ENCODE measurements at places on chromosomes 12 and 14.

DNA sequence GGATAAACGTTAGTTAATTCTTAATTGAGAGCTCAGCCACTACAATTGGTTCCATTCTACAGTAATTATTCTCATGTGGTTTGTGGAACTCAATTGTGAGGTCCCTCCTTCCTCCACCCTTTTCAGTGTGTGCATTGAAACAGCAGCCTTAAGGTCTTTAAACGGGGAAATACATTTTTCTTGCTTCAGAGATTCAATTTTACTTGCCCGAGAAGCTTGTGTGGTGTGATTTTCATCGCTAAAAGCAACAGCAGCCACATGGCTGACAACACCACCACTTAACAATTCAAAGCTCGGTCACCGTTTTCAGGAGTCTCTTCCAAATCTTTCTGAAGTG is 733 bp upstream of the PPFIBP1 start:
- ATAC-seq: no peak

GRCh38 chr12:7131502-7131866 is 1.3 kb downstream of the CLSTN3 start:
- ATAC-seq: no peak

GRCh38 chr12:104197264-104197663 is 18.3 kb upstream of the TXNRD1 start:
- ATAC-seq: no peak

DNA sequence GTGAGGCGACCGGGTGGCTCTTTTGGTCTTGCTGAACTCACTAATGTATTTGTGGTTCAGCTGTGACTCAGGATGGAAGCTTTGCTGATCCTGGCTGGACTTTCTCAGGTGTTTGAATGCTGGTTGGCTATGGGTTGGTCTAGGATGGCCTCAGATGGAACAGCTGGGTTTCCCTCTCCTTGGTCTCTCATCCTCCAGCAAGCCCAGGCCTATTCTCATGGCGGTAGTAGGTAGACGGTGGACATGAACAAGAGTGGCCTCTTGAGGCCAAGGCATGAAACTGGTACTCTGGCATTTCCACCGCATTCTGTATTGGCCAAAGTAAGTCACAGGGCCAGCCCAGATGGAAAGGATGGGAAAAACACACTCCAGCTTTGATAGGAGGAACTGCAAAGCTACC is 11.8 kb upstream of the POLR3B start:
- ATAC-seq: peak; percentile 67

- ATAC-seq: no peak
Measured at GRCh38 chr12:2501464-2502191, 293.1 kb upstream of the FKBP4 start.

- ATAC-seq: no peak
Measured at GRCh38 chr12:64102339-64102738, 119.8 kb downstream of the KICS2 start.

DNA sequence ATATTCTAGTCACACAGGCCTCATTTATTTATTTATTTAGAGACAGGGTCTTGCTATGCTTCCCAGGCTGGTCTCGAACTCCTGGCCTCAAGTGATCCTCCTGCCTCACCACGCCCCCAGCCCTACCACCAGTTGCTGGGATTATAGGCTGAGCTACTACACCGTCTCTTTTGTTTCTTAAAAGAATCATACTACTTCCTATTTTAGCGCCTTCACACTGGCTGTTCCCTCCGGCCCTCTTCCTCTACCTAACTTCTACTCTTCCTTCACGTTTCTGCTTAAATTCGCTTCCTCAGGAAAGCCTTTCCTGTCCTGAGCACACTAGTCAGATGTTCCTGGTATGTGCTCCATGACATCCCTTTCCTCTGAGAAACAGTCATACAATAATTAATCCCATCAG is 6.4 kb upstream of the MRPL42 start:
- no peak for ATAC-seq

DNA sequence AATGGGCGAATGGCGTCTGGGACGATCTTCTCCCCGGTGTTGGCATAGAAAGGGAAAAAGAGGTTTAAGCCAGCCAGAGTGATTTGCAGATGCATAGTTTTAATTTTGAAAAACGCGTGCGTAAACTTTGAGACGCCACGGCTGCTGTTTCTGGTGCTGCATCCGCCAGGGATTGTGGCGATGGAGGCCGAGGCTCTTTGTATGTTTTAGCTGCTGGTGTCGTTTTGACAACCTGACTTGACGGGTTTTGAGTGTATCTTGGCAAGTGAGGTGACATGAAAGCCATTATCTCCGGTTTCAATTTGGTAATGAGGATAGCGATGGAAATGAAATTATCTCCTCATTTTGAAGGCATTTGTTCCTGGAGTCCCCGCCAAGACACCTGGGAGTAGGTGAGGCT is 1.6 kb downstream of the PTGDR start:
- ATAC-seq: no peak

DNA sequence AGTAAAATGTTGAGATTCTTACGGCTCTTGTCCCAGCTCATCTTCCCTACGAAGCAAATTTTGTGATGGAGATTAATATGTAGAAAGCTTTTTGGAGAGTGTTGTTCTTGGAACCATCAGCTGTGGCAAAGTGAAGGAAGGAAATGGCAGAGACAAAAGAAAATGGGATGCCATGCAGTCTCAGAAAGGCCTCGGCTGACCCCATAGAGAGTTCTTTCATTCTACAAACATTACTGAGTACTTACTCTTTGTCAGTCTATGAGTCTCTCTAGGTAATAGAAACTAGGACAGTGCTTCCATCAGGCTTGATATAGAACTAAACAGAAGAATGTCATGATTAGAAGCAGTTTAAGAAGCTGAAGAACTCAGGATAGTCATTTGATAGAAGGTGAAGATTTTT is 134.1 kb downstream of the PLEKHA5 start:
- no peak for ATAC-seq

DNA sequence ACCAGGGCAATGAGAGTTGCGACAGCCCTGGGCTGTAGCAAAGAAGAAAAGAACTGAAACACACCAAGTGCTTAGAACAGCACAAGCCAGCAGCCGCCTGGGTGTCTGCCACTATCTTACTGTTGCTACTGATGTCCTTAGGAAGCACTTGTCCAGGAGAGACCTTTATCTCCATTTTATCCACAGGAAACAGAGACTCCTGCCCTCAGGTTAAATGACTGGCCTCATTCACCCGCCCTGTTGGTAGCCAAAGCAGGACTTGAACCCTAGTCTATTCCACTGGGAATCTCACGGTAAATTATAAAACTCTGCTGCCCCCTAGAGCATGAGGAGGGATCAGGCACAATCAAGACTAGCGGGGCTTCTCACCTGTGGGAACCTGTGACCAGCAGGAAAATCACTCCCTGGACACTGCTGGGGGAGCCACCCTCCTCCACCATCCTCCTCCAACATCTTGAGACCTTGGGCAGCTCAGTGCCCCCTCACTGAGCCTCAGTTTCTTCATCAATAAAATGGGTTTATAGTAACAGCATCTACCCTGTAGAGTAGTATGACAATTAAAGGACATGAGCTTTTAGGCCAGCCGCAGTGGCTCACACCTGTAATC is 20.5 kb upstream of the TESC start:
- peak; percentile 87 for ATAC-seq

DNA sequence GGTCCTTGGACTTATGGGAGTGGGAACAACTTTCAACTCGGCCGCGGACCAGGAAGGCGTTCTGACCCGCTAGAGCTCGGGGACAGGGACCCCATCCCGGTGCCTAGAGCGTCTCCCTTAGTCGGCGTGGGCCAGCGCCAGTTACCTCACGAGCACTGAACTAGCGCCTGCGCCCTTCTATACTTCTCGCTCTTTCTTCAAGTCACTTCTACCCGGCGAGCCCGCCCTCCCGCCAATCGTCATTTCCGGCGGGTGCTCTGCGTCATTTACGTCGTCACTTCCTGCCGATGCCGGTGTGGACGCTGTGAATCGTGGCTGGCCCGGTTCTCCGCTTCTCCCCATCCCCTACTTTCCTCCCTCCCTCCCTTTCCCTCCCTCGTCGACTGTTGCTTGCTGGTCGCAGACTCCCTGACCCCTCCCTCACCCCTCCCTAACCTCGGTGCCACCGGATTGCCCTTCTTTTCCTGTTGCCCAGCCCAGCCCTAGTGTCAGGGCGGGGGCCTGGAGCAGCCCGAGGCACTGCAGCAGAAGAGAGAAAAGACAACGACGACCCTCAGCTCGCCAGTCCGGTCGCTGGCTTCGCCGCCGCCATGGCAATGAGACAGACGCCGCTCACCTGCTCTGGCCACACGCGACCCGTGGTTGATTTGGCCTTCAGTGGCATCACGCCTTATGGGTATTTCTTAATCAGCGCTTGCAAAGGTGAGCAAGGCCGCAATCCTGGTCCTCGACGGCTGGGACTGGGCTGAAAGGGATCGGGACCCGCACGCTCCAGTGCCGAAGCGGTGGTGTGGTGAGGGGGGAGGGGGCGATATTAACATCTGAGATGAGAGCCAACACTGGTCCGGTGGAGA is at the start of gene STRAP:
Gene STRAP, plus strand, starts transcription at position 270 of the 854 bp plus-strand sequence. Its CDS starts 321 bp downstream, at position 591.
- peak; percentile 96 for ATAC-seq

DNA sequence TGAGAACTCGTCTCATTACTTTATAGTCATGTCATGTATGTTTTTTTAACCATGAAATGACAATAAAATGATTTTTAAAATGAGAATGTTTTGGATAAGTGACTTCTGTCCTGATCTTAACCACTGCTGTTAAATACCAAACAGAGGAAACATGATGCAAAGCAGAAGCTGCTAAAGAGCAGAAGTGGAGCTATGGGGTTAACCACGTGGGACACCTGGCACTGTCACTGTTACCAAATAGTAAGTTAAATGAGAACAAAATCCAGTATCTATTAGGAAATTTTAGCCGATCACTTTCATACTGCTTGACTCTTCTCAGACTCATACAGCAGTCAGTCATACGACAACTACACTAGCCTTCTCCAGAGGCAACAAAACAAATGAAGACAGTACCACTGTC is 82.4 kb downstream of the SCAF11 start:
- no peak for ATAC-seq

GRCh38 chr12:59780605-59781135 is 184.8 kb downstream of the SLC16A7 start:
- peak; percentile 42 for ATAC-seq

- ATAC-seq: no peak
Measured at GRCh38 chr12:103962493-103962892, 3.2 kb upstream of the TDG start.

- no peak for ATAC-seq
Measured at GRCh38 chr14:94593749-94594431, 12.7 kb downstream of the SERPINA5 start.

DNA sequence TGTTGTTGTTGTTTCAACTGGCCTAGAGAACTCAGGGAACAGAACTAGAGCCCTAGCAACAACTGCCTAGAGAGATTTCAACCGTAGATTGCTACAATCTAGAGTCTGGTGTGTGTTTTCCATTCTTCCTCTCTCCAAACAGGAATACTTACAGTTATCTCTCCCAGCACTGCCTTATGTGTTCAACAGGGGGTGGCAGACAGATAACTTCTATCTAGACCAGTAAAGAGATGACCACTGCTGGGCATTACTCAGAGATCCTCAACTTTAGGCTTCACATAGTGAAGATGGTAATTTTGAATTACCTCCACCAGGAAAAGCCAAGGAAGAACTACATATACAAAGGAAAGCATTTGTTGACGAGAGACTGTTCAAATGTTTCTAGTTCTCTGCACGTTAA is 4.8 kb downstream of the TXNDC16 start:
- no peak for ATAC-seq

DNA sequence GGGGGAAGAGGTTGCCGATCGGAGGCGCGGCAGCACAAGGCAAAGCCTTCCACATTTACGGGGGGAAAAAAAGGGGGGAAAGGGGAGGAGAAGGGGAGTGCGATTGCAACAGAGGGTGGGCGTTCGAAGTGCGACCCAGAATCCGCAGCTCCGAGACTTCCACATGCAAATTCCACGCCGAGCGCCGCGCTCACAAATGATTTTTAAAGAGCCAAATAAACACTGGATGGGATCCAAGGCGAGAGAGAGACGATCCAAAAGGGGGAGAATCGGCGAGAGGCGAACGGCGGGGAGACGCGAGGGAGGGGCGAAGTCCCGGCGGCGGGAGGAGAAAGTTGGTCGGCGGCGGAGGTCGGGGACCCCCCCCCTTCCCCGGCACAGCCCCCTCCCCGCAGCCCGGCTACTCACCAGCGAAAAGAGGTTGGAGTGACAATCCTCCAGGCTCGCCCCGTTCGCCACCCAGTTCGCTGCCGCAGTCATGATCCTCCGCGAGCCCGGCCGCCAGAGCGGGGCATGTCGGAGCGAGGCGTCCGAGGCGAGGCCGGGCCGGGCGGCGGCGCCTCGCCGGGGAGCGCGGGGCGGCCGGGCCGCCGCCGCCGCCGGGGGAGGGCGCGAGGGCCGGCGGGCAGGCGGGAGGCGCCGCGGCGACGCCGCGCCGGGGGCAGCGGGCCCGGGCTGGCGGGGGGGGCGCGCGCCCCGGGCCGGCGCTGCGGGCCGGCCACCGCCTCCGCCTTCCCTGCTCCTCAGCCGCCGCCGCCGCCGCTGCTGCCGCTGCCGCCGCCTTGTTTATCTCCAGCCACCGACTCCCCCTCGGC is 634 bp downstream of the MED13L start:
- ATAC-seq: peak; percentile 60

DNA sequence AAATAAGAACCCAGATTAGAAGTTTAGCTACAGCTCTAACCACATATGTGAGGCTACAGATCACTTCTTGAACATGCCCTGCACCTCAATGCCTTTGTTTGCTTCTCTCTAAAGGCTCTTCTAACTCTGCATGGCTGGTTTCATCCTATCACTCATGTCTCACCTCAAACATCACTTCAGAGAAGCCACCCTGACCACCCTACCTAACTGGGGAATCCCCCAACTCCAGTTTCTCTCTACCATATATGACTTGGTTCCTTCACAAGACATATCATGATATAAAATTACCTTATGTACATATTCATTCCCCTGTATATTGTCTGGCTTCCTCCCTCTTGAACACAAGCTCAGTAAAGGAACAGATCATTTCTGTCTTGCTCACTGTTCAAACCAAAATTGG is 250.2 kb upstream of the GRIP1 start:
- no peak for ATAC-seq

GRCh38 chr12:30980955-30981662 is 54.6 kb downstream of the TSPAN11 start:
- no peak for ATAC-seq

- ATAC-seq: peak; percentile 68
Measured at GRCh38 chr12:43758247-43758727, 303 bp downstream of the PUS7L start.

GRCh38 chr12:178829-179109 is 35.2 kb downstream of the SLC6A12 start:
- no peak for ATAC-seq

DNA sequence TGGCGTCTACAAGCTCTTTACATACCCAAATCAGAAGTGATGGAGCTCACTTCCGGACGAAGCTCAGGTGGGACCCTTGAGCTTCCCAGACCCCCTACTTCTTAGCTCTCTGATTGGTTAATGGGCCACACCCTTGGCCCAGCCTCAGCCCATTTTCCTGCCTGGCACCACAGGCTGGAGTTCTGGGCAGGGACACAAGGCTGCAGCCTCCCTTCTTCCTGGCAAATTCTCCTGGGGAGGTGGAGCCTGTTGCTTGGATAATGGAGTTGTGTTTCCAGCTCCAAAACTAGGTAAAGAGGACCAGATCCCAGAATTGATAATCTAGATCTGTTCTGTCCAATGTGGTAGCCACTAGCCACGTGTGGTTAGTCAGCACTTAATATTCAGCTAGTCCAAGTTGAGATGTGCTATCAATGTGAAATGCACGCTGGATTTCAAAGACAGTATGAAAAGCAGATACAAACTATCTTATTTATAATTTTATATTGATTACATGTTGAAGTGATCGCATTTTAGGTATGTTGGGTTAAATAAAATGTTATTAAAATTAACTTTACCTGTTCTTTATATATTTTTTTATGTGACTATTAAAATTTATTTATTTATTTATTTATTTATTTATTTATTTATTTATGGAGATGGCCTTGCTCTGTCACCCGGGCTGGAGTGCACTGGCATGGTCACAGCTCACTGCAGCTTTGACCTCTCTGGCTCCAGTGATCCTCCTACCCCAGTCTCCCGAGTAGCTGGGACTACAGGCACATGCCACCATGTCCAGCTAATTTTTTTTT is 12.6 kb upstream of the FAIM2 start:
- no peak for ATAC-seq
